CD8-positive, alpha-beta memory T cell (primary cell): ENCODE measurements at places on chromosomes 12 and 14.
A peak's percentile ranks its signal among the peaks of the same experiment; 100 is the strongest.

DNA sequence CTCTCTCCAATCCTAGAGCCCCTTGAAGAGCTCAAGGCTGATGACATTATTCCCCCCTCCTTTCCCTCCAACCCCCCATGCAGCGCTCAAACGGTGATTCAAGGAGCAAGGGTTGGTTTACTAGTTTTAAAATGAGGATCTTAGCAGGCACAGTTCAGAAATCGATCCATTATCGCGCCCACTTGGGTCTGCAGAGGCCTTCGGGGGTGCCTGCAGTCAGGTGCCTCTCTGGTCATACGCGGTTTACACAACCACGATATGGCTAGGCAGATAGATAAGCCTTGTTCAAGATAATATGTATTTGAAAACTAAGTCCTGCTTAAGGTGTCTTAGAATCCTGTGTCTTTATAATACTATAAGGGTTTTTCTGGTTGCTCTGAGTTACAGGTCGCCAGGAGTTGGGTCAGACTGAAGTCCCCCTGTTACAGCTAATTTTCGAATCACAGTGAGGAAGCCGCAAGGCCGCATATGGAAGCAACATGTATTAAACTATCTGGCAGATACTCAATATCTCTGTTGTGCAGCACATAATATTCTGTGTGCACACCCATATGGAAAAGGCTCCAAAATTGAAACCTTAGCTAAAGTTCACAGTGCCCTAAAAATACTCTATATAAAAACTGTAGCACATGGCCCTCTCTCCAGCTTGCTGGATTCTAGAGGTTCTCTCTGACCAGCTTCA lies 10.0 kb downstream of the BHLHE41 start:
- no peak for DNase-seq

- no peak for DNase-seq
Measured at GRCh38 chr14:92626041-92626440, 112.5 kb downstream of the RIN3 start.

DNA sequence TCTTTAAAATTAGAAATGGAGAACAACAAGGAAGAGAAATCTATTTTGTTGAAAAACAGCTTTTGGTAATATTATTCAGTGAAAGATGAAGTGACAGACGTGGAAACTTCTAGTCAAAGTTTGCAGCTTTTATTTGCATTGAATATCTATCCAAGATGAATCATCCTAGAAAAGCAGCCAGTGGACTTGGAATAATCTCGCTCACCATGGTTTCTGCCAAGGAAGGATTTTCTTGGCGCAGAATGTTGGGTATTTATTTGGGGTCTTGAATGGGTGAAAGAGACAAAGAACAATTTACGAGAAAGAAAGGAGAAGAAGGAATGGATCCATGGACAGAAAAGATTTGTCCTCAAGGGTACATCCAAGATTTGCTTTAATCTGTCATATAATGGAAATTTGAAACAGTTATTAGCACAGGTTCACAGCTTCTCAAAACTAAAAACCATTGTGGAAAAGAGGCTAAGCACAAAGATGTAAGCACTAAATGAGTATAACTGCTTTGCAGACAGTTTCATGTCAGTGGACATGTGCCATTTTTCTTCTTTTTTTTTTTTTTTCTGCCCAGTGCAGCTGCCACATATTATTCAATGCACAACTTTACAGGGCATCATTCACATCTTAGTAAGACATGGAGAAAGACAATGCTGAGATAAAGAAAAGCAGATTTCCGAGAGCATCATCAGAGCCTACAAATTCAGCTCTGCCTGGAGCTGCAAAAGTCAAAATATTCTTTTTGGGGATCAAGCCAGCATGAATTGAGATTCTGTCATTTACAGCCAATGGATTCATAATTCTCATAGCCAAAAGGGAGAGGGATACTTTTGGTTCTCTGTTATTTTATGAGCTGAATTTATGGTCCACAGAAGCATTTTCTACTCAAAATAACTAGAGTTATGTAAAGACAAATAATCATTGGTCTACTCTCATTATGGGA lies 333.7 kb downstream of the DAD1 start:
- no peak for DNase-seq

DNA sequence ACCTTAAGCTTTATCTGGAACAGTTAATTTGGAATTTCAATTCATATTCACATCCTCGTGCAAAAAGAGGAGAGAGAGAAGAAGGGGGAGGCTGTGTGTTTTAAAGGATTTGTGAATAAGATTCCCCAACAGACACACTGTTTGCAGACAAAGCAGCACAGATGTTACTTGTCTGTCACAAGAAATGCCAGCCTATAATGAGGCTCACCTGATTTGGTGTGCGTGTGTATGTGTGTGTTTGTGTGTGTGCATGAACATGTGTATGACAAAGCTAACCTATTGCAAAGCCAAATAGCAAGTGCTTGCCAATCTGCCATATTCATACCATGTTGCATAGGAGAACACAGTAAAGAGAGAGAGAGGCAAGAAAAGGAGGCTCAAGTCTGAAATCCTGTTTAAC lies 361.6 kb upstream of the NOVA1 start:
- no peak for DNase-seq

DNA sequence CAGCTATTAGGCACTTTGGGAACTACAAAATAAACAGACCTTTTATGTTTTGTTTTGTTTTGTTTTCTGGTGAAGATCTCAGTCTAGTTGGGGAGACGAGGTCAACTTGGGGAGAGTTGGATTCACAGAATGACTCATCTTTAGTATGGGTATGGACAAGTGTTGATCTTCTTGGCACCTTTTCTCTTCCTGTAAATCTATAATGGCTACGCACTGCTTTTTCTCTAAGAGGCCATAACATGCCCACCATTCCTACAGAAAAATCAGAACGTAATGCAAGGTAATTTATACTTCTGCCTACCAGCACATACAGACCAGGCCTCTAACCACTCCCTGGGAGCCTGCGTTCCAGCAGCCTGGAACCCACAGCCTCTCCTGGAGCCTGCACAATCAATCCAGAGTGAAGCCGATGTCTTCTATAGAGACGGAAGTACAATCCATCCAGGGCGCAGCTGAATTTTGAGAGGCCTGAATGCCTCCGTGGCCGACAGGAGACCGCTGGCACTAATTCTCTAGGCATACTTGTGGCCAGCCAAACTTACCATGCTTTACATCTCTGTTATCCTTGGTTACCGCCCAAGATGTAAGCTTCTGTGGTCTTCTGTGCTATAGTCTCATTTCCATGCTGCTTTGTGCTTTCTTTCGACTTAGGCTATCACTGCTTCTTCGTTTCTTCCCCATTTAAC lies 717 bp downstream of the PPHLN1 start:
- peak; percentile 31 for DNase-seq

DNA sequence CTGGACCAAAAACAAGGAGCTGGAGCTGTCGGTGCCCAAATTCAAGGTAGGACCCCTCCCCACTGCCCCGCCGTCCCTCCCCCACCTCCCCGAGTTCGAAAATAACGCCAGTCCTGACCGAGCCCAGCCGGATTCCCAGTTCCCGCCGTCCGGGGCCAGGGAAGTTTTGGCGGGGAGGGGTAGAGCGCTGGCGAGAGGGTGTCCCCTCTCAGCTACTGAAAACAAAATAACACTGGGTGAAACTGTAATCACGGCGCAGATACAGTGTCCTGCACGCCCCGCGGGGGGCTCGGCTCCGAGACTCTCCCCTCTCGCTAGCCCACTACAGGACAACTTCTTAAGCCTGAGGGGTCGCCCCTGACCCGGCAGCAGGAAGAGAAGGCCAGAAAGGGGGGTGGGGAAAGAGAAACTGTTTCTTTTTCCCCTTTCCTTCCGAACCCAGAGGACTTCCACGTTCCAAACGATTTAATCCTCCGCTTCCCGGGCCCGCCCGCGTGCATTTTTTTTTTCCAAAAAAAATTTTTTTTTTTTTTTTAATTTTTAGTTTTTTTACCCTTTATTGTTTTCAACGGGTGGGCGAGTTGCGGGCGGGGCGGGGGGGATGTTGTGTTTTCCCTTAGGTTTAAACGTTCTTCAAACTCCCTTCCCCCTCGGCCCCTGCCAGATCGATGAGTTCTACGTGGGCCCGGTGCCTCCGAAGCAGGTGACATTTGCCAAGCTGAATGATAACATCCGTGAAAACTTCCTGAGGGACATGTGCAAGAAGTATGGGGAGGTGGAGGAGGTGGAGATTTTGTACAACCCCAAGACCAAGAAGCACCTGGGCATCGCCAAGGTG lies 1.6 kb downstream of the SETD1B start:
- no peak for DNase-seq

- DNase-seq, result no peak
Measured at GRCh38 chr12:86331012-86331411, 74.8 kb upstream of the MGAT4C start.

DNA sequence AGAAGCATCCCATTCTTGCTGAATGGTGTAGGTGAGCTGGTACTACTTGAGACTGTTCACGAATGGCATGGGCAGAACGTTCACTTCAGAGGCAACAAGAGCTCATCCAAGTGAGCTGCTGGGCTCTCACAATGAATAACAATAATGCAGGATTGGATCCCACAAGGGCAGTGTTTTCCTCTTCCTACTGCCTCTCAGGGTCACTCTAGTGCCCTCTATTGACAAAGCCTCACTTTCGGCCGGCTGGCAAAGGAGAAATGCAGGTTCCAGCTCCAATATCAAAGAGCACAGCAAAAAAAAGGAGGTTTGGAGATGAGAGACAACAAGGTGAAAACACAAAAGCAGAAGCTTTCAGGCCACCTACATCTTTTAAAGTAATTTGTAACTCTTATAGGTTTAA lies 74.6 kb upstream of the MYF6 start:
- DNase-seq, result no peak

- no peak for DNase-seq
Measured at GRCh38 chr12:47067176-47067575, 12.2 kb upstream of the PCED1B start.

DNA sequence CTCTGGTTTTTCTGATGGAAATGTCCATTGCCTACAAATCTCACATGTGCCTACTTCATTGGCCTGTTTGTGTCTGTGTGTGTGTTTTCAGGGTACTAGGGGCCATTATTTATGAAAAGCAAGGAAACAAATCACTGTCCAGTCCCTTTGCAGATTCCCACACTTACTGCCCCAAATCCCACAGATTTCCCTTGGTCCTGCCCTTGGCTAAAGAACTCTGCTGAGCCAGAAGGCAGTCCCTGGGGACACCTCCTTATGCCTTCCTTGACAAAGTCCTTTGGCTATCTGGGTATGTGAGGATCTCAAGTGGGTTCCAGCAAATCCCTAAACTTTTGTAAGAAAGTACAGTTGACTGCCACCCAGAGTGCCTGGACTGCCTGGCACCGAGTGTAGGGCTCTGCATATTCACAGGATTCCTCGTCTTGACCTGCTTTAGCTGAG lies 388.1 kb downstream of the BCAT1 start:
- no peak for DNase-seq

DNA sequence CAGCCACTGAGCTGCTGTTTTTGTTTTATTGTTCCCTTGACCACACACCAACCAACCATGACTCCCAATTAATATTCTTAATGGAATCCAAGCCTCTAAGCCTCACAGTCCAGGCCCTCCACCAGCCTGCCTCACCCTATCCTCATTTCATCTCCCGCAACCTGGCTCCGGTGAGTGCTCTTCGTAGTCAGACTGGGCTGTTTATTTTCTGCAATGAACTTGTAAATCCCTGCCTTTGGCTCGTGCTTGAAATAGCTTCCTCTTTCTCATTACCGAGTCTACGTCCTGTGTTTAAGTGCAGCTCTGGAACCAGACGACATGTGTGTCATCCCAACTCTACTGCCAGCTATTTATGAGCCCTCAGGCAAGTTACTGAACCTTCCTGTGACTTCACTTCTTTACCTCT lies 12.4 kb upstream of the ETFBKMT start:
- DNase-seq, result no peak

DNA sequence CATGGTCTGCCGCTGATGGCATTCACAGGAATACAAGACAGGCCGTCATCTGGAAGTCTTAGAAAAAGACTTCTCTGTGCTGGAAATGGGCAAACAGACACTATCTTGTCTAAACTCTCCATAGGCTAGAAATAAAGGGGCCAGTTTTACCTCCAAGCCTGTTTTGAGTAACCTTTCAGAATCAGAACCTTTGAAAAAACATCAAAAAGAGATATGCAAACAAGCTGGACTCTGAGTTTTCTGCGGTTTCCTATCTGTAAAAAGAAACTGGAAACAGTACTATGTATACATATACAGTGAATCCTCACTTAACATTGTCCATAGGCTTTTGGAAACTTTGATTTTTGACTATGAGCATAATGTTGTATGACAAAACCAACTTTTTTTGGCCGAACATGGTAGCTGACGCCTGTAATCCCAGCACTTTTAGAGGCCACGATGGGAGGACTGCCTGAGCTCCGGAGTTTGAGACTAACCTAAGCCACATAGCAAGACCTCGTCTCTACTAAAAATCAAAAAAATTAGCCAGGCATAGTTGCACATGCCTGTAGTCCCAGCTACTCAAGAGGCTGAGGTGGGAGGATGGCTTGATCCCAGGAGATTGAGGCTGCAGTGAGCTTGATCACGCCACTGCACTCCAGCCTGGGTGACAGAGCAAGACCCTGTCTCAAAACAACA lies 92.9 kb upstream of the MAX start:
- no peak for DNase-seq

- no peak for DNase-seq
Measured at GRCh38 chr14:51609955-51610283, 41.8 kb upstream of the FRMD6 start.

- DNase-seq, result no peak
Measured at GRCh38 chr12:46100551-46101484, 110.4 kb upstream of the SCAF11 start.
